ENCODE measurements at places on chromosomes 7 and 10.

DNA sequence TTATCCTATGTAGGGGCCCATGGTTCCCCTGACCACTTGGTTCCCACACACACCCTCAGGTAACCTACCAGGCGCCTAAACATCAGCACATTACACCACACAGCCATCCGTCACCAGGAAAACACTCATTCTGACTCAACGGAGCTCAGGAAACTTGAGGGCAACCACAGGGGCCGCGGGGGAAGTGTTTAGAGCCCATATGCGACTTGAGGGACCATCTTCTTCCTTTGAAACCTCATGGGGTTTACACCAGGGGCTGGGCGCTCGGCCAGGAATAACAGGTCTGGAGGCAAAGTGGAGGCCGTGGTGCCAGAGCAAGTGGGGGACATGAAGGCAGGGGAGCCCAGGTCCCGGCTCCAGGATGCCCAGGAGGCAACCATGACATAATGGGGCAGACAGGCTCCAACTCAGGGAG, 1.5 kb downstream of the STX1A start:
- peak; percentile 76 for DNase-seq

- no peak for DNase-seq
Measured at GRCh38 chr7:107836237-107837144, 33.5 kb upstream of the SLC26A3 start.

GRCh38 chr10:115951242-115951641, 321.8 kb downstream of the GFRA1 start:
- DNase-seq = no peak

- no peak for DNase-seq
Measured at GRCh38 chr7:122299624-122300210, 4.8 kb downstream of the FEZF1 start.

- DNase-seq = no peak
Measured at GRCh38 chr7:22799633-22800032, 23.0 kb downstream of the TOMM7 start.

- DNase-seq = no peak
Measured at GRCh38 chr7:111528331-111528730, 34.0 kb downstream of the IMMP2L start.

DNA sequence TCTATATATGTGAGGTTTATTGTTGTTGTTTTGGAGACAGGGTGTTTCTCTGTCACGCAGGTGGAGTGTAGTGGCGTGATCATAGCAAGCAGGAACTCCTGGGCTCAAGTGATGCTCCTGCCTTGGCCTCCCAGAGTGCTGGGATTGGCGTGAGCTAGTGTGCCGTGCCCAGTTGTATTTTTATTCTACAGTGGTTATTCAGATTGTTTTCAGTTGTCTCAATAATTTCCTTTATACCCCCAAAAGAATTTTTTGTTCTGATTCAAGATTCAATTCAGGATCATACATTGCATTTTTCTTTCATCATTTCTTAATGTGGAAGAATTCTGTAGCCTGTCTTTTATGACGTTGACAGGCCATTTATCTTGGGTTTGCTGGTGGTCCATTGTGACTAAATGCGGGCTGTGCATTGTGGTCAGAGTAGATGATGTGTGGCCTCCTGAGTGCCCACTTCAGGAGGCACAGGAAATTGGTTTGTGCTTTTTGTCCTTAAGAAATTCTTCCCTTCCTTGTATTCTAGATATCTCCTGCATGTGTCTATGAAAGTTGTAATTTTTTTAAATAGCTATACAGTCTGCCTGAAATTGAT, 22.9 kb downstream of the RBM33 start:
- no peak for DNase-seq

DNA sequence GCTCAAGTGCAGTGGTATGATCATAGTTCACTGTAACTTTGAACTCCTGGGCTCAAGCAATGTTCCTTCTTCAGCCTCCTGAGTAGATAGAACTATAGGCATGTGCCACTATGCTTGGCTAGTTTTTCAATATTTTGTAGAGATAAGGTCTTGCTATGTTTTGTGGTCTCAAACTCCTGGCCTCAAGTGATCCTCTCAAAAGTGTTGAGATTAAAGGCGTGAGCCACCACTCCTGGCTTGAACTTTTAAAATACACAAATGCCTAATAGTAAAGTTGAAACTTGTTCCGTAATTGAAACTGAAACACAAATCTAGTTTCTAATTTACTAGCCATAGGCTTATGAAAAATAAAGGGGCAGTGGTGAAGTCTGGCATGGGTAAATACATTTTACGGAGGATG, 65.7 kb downstream of the AP3M1 start:
- DNase-seq = no peak

DNA sequence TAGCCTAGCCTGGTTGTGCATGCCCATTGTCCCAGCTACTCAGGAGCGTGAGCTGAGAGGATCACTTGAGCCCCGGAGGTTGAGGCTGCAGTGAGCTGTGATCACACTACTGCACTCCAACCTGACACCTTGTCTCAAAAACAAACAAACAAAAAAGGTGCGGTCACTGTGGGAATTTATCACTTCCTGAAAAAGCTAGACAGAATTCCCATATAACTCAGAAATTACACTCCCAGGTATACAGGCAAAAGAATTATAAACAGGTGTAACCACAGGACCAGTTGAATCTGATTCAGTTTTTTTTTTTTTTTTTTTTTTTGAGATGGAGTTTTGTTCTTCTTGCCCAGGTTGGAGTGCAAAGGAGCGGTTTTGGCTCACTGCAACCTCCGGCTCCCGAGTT, 3.2 kb upstream of the OGDH start:
- DNase-seq = no peak

- DNase-seq = no peak
Measured at GRCh38 chr7:20894806-20895205, 108.1 kb upstream of the SP8 start.

DNA sequence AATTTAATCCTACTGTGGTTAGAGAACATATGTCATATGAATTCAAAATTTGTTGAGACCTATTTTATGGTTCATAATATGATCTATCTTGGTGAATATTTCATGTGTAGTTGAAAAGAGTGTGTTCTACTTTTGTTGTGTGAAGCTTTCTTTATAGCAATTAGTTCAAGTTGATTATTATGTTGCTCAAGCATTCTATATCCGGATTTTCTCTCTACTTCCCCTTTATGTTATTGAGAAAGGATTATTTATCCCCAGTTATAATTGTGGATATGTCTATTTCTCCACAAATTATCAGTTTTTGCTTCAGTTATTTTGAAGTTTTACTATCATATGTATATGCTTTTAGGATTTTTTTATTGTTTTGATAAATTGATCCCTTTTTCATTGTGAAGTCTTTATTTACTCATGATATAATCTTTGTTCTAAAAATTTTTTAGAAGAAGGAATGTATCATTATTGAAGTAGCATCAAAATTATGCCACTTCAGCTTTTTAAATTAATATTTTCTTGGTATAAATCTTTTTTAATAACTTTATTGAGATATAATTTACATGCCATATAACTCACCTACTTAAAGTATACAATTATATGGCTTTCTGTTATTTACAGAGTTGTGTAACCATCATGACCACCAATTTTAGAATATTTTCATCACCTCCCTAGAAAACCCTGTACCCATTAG, 12.0 kb upstream of the MEST start:
- no peak for DNase-seq

- DNase-seq = no peak
Measured at GRCh38 chr7:69678494-69679187, 80.4 kb downstream of the AUTS2 start.

All from stimulated activated CD8-positive, alpha-beta memory T cell treated with anti-CD3 and anti-CD28 coated beads, Interleukin-15, amount 100 ng/mL, for 48 hours (primary cell).